ENCODE measurements at places on chromosomes 6 and 20.
A peak's percentile ranks its signal among the peaks of the same experiment; 100 is the strongest.

- DNase-seq: no peak
Observed at GRCh38 chr20:3156811-3157619, 2.6 kb downstream of the FASTKD5 start.

GRCh38 chr20:13006825-13007224 lies 1.9 kb upstream of the SPTLC3 start:
- peak; percentile 26 for DNase-seq

DNA sequence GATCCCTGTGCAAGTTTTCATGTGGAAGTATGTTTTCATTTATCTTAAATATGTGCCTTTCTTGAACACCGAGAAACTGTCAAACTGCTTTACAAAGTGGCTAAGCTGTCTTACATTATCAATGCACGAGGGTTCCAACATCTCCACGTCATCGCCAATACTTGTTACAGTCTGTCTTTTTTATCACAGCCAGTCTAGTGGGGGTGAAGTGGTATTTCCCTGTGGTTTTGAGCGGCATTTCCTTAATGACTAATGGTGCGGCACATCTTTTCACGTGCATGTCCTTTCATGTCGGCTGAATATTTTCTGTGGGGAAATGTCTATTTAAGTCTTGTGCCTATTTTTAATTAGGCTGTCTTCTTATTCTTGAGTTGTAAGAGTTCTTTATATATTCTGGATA lies 280.4 kb downstream of the FOXC1 start:
- DNase-seq: no peak

GRCh38 chr20:7371518-7372163 lies 568.6 kb downstream of the HAO1 start:
- no peak for DNase-seq

GRCh38 chr20:48227381-48227780 lies 442.1 kb upstream of the SULF2 start:
- no peak for DNase-seq

DNA sequence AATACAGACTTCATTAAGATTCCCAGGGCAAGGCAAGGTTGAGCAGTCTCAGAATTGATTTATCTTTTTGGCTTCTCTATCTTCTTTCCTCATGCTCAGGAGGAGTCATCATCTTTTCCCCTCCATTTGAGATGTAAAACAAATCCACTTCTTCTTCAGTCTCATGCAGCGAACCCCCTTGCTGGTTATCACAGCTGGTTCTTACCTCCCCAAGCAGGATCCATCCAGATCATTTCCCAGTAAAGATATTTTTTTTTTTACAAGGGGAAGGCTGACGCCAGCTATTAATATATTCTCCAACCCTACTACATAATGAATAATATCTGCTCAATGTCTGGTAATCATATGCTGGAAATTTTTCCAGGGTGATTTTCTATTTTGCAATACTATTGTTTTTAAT lies 508.9 kb upstream of the NOX3 start:
- DNase-seq: no peak

- no peak for DNase-seq
Observed at GRCh38 chr6:110389689-110390382, 25.5 kb downstream of the DDO start.

DNA sequence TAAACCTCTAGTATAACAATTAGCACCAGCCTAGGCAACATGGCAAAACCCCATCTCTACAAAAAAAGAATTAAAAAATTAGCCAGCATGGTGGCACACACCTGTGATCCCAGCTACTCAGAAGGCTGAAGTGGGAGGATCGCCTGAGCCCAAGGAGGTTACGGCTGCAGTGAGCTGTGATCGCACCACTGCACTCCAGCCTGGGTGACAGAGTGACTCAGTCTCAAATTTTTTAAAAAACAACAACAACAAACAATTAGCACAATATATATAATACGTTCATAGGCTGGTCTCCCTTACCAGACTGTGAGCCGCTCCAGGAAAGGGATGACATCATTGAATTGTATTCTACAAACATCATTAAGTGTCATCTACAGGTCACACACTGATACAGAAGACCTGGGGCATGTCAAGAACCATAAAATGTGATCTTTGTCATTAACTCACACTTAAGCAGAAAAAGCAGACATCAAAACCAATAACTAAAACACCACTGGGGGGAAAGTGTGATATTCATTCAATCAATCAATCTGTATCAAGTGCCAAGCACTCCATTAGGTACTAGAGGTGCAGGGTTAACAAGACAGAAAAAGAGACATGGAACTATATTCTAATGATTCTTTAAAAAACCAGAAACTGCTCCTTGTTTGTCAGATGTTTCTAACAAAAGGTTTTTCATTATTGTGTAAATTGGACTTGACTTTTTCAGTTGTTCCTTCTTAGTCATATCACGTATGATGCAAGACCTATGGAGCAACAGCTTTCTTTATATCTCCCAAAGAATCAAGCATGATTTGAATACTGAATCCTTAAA lies 17.8 kb downstream of the MAP3K5 start:
- no peak for DNase-seq

GRCh38 chr20:10539818-10540553 lies 104.9 kb downstream of the SLX4IP start:
- no peak for DNase-seq

DNA sequence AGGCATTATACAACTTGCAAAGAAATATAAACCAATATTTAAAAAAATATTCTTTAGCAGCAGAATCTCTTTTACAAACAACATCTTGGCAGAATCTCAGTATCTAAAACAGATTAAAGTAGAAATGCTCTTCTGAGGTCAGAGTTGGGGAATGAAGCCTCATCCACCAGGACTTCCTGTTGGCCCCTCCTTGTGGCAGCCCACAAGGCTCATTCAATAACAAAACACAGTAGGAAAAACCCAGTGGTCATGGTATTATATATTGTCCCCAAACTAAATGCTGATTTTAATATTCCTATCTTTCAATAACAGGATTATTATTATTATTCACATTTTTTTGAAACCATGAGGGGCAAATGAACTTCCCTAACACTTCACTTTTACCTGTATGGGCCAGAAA lies 368.6 kb downstream of the BTBD9 start:
- no peak for DNase-seq

GRCh38 chr6:46781478-46782378 lies 11.5 kb upstream of the MEP1A start:
- peak; percentile 11 for DNase-seq

GRCh38 chr6:92363111-92363510 lies 1056.2 kb downstream of the EPHA7 start:
- DNase-seq: no peak

DNA sequence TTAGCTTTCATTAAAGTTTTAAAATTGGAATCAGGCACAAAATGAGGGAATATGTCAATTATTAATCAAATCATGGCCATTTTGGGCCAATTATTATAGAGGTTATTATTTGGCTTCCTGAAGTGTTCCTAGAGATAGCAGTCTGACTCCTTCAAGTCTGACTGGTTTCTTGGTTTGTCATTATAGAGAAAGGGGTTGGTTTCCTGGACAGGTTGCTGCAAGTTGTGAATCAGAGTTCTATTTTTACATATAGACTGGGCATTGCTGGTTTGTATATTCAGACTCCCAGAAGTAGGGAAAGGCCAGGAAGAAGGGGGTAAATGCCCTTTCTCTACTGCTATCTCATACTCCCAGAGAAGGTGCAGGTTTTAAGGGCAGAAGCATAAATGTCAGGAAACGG lies 121.4 kb upstream of the CEP162 start:
- DNase-seq: no peak

DNA sequence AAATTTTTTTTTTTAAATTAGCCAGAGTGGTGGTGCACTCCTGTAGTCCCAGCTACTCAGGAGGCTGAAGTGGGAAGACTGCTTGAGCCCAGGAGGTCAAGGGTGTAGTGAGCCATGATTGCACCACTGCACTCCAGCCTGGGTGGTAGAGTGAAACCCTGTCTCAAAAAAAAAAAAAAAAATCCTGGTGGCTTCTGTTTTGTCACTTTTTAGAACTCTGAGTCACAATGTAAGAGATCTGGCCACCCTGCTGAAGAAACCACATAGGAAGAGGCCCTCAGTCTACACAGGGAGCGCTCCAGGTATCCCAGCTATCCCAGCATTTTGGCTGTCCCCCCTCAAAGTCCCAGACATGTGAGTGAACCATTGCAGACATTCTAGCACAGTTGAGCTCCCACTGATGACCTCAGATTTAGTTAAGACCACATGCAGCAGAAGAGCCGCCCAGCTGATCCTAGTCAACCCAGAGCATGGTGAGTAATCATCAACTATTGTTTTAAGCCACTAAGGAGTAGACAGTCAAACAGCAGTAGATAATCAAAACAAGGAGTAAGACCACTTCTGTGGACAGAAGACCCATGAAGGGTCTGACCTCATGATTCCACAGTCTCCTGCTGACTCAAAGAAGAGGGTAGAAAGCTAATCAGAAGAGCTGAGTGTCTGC lies 12.7 kb upstream of the ARFGEF2 start:
- peak; percentile 47 for DNase-seq

DNA sequence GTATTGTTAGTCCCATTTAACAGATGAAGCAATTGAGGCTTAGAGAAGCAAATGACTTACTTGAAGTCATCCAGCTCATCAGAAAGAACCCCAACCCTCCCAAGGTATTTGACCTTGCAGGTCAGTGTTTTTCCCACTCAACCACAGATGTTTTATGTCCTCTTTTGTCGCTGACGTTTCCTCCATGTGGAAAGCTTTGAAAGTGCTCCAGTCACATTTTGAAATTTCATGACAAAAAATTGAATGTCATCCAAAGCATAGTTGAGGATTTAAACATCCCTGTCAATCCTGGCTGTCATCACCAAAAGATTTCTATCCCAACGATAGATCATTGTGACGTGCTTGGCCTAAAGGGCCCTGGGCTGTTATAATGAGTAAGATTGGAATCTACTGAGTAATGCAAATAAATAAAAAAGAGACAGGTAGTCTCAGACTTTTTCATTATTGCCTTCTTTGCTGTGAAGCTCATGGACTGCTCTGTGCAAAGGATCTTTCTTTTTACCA lies 102.7 kb downstream of the TSHZ2 start:
- no peak for DNase-seq

GRCh38 chr20:5971203-5971602 lies 20.8 kb downstream of the MCM8 start:
- DNase-seq: no peak

- peak; percentile 52 for DNase-seq
Observed at GRCh38 chr20:43938932-43939761, 24.5 kb downstream of the TOX2 start.

DNA sequence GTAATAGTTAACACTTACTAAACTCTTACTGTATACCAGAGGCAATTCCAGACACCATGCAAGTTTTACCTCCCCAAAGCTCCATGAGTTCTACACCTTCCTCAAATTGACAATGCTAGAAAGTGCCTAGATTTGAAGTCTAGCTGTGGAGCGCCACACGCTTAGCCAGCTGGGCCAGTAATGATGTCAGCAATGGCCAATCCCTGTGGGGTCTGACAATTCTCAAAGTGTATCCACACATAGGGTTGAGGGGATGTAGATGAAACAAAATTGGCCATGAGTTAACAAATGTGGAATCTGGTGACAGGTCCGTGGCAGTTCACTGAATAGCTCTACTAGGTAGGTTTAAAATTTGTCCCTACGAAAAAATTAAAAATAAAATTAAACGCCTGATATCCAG lies 1.3 kb downstream of the ZNF343 start:
- DNase-seq: no peak

DNA sequence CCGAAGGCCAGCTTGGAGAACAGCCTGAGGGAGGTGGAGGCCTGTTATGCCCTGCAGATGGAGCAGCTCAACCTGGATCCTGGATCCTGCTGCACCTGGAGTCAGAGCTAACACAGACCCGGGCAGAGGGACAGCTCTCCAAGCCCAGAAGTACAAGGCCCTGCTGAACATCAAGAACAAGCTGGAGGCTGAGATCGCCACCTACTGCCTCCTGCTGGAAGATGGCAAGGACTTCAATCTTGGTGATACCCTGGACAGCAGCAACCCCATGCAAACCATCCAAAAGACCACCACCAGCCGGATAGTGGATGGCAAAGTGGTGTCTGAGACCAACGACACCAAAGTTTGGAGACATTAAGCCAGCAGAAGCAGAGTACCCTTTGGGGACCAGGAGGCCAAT lies 223.5 kb upstream of the ID4 start:
- no peak for DNase-seq

GRCh38 chr6:79375635-79376337 lies 141.3 kb upstream of the HMGN3 start:
- DNase-seq: no peak

DNA sequence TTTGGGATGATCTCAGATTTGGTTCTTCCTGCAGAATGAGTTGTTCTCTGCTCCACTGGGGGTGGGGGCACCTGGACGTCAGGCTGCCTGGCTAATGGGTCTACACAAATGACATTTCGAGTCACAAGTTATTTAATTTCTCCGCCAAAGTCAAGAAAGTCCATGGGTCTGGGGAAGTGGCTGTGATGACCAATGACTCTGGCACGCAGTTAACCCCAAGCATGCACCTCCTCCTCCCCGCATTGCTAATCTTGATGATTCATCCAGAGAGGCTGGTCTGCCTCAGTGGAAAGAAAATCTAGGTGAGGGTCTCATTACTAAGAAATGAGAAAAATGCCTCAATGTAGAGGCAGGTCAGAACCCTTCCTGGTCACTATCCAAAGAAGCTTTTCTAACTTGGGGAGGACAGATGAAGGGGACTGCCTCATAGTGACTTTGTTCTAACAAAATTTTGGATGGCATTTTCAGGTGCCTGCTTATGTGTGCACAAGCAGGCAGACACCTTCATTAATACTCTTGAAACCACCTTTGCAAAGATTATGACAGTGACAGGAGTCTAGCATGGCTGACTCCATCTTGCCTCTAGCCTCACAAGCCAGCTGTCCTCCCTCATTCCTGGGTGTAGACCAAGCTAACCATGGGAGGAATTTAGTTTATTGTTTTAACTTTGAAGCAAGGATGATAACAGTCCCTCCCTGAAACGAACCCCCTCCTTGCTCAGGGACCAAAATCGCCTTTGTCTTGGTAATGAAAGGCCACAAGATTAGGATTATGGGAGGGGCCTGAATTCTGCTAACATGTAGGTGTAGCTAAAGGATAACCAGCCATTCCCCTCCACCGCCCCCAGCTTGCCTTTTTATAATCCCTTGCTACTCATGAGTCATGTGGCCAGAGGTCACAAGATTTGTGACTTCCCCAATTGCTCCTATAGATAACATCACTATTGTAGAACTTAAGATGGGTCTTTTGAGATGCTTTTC lies 98.6 kb upstream of the MRPS10 start:
- no peak for DNase-seq

GRCh38 chr6:161354276-161354840 lies 80.5 kb upstream of the AGPAT4 start:
- no peak for DNase-seq

DNA sequence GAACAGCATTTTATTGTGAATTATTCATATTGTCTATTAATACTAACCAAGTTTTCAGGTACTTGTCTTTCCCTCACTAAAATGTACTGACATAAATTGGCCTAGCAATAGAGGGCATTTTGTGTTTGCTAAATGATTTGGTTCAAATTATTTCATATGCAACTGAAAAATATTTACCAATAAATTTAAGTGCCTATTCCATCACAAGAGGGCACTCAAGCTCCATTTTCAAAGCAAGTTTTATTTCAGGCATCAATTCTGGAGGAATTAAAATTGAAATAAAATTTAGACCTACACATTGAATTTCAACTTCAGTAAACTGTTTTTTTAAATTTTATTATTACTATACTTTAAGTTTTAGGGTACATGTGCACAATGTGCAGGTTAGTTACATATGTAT lies 114.3 kb upstream of the SYNCRIP start:
- DNase-seq: no peak
